ENCODE measurements at places on chromosomes 16 and 17.

GRCh38 chr17:74354123-74354522 lies 7.5 kb downstream of the BTBD17 start:
- peak; percentile 79 for DNase-seq

GRCh38 chr17:21282231-21282630 lies 2.3 kb upstream of the MAP2K3 start:
- DNase-seq, result no peak

DNA sequence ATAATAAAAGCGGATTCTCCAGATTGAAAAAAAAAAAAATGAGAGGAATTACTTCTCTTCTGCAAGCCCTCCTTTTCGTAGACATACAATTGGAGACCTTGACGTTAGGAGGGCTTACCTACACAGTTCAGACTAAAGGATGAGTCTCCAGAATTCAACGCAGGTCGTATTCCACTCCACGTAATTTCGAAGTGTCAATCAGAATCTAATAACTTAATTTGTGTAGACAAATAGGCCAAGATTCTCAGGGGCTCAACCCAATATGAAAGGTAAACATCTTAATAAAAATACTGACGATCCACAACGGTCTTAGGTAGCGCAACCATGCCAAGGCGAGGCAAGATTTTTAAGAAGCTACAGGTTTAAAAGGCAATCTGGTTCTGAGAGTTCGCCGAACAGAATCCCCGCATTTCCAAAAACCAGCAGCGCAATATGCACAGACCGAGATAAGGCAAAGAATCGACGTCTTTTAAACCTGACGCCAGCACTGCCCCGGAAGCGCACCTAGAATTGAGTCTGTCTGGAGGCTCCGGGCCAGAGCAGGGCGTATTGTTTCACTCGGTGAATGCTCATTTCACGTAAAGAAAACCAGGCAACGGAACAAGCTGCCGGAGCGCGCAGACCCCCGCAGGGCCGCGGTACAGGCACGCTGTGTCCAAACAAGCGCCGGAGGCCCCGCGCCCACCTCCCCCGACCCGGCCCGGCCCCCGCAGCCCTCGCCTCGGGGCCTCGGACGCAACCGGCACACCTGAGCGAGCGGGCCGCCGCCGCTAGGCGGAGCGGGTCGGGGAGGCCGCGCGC lies 623 bp downstream of the MBTPS1 start:
- no peak for DNase-seq

DNA sequence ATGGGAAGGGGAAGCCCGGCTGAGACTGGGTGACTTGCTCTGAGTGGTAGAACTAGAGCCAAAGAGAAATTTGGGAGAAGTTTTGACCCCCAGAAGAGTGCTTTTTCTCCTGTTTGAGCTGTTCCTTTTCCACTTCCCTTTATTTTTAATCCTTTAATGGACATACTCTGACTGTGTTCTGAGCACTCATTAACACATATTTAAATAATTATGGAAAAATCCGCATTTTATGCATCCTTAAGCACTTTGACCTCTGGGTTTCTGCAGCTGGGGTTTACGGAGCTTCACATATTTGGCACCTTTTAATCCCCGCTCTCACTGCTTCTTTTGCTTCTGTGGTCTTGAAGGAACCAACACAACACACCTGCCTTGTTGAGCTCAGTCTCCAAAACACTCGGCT lies 114.7 kb downstream of the FOXL1 start:
- no peak for DNase-seq

GRCh38 chr16:74466872-74467271 lies 45.6 kb upstream of the CLEC18B start:
- DNase-seq, result no peak

DNA sequence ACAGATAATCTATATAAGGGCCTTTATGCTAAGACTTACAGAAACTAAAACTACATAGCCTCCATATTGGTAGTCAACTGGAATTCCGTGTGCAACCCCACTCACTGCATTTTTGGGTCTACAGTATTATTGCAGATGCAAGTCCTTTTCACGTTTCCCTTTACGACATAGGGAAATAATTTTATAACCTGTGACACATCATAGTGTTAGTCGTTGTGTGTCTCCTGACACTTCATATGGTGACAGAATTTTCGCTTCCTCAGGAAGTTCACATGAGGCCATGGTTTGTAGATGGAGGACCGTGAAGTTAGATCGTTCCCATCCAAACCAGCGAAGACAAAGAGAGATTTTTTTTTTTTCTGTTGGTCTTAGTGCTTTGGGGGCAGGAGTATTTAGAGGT lies 15.7 kb upstream of the MRC2 start:
- no peak for DNase-seq

Measured in neural crest cell (in vitro differentiated cells).